ENCODE measurements at places on chromosomes 5 and 9. TPM values are rescaled to one million over a fixed set of nuclear protein-coding genes. Genes with fewer than 3 reads are reported as not detected.
A peak's percentile ranks its signal among the peaks of the same experiment; 100 is the strongest.

DNA sequence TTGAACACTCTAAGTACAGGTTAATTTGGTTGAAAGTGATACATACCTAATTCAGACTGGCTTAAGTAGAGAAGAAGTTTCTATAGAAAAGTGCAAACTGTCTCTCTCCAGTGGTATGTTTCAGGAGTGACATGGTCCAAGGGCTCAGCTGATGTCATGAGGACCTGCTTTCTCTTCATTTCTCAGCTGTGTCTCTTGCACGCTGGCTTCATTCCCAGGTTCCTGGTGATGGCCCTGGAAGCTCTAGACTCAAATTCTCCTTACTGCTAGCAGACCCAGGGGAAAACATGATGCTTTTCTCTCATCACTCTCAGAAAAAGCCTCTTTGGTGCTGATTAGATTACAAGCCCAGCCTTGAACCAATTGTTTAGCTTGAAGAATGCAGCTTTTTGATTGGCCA lies 211.9 kb upstream of the CLINT1 start:
- DNase-seq: no peak

- DNase-seq: no peak
Measured at GRCh38 chr9:131700765-131701435, 39.0 kb downstream of the RAPGEF1 start.

DNA sequence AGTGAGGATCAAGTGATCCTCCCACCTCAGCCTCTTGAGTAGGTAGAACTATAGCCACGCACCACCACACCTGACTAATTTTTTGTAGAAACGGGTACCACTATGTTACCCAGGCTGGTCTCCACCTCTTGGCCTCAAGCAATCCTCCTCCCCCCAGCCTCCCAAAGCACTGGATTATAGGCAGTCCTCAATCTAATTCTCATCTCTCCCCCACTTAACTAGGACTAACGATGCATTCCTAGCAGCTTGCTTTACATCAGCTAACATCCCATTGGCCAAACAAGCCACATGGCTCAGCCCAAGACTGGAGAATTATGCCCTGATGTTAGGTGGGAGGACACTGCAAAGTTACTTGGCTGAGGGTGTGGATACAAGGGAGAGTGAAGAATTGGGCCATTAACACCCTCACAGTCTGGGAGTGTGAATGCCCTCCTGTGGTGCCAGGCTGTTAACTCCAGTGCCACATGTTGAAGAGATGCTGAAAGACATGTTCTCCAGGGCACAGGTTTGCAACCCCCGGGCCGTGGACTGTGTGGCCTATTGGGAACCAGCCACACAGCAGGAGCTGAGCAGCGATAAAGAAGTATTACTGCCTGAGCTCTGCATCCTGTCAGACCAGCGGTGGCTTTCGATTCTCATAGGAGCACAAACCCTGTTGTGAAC lies 5.3 kb upstream of the ZNF367 start:
- no peak for DNase-seq

DNA sequence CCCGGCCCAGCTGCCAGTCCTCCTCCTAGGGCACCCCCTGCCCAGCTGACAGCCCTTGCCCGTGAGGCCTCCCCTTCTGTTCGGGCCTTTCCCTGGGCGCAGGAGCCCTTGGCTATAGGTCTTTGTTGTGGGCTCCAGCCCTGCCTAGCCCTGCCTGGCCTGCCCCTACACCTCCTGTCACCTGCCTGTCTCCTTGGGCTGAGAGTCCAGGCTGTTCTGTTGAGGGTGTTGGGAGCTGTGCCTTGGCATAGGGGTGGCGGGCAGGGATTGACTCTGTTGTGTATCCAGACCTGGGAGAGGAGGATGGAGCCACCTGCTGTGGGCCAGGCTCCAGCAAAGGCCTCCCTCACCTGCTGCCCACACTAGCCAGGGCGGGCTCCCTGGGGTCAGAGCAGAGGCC lies 11.6 kb downstream of the FCN2 start:
- DNase-seq: no peak

GRCh38 chr5:136808756-136809155 lies 443.4 kb upstream of the TRPC7 start:
- no peak for DNase-seq

DNA sequence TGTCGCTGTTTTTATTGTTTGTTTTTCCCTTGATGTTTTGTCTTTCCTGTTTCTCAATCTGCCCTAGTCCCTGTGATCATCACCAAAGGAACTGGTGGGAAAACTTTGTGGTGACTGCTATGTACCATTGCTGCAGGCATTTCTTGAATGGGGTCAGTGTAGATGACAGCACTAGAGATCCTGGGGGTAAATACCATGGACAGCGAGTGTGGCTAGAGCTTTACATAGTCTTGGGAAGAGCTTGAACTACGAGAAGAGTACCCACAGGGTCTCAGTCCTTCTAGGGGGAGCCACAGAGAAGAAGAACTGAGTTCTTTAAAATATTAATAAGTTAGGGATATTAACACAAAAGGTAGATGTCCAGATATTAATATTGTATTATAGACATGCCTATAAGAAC lies 138.8 kb downstream of the PAM start:
- DNase-seq: no peak

DNA sequence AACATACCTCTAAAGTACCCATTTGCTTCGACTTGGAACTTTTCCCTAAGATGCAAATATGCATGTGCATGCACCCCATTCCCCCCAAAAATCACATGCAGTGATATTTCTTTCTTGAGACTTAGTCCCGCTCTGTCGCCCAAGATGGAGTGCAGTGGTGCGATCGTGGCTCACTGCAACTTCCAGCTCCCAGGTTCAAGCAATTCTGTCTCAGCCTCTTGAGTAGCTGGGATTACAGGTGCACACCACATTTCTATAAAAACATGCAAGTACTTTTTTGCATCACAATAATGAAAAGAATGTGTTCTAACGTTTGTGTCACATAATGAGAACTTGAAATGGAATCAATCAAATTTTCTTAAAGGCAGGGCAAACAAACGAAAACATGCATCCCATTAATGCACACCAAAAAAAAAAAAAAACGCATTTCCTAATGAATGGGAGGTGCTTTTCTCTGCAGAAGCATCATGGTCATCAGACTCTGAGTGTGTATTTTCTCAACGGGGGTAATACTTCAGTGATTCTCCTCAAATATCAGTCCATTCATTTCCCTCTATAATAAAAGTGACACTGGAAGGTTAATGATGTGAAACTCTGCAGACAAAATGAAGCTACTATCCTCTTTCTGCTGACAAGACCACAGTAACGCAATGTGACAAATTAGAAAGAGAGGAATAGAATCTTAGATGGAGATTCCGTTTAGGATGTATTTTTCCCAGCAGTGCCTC lies 389.4 kb downstream of the CTNND2 start:
- no peak for DNase-seq

DNA sequence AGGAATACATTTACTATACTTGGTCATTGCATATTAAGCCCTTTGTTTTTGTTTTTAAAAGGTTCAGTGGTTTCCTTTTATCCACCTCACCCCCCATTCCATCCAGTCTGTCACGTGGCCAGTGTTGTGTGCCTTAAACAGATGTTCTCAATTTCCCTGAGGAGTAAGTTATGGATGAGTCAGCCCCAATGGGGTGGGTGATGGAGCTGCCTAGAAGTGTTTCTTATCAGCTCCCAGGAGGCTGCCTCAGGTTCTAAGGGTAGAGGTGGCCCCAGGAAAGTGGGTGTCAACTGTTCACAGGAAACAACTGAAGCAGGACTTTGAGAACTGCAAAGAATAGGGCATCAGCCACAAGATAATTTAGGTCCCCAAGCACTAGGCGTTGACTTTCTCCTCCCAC lies 41.1 kb downstream of the ACTBL2 start:
- peak; percentile 93 for DNase-seq

DNA sequence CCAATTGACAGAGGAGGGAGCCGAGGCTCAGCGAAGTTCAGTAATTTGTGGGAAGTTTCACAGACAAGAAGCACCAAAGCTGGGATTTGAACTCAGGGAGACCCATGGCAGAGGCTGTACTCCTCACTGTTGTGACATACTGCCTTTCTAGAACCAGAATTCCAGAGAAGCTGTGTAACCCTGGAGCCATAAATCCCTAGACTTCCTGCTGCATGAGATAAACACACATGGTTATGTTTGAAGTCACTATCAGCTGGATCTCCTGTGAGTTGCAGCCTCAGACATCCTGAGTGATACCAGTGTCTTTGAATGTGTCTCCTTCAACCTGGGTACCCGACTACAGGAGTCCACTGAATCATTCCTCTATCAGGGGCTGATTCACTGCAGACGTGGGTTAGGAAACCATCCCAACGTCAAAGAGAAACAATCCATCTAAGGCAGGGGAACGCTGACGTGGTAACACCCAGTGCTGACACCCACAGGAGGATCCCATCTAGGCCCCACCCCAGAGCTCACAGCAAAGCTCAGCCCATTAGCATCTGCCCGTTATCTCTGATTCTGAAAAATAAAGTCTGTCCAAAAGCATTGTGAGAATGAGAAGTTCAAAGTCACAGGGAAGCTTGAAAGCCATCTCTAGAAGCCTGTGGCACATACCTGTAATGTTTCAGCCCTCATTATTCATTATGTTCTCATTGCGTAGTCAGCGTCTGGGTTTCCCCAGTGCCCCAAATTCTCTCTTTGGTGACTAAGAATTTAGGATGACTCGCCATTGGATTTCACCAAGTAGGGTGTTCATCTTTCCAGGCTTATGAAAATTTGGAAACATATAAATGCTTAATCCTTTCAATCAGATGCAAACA lies 36.3 kb upstream of the BASP1 start:
- DNase-seq: no peak

DNA sequence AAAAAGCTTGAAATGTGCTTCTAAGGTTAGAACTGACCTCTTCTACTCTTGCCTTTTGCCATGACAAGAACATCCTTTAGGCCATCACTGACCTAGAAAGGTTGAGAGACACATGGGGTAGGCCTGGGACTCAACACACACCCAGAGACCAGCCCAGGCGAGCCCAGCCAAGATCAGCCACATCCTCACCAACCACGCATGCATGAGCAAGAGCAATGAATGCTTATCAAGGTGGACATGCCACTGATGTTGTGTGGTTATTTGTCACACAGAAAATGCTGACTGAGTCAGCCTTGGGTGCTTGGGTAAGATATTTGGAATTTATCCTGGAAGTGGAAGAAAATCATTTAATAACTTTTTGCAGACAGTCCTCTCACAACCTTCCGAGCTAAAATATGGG lies 39.4 kb downstream of the SMIM23 start:
- no peak for DNase-seq

GRCh38 chr9:16645970-16646369 lies 224.5 kb downstream of the BNC2 start:
- no peak for DNase-seq

- DNase-seq: no peak
Measured at GRCh38 chr9:5073701-5074100, 88.6 kb downstream of the JAK2 start.

DNA sequence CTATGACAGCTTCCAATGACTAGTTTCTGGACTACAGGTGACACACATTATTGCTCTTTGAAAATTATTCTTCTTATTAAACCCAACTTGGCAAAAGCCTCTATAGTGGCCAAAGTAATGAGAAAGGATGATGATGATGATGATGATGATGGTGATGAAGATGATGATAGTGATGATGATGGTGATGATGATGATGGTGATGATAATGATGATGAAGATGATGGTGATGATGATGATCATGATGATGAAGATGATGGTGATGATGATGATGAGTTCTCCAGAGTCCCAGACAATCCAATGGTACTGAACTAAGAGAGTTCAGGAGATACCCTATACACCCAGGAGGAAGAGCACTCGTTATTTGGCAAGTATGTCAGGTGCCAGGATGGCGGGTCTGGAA lies 739.4 kb downstream of the IRX1 start:
- DNase-seq: no peak

DNA sequence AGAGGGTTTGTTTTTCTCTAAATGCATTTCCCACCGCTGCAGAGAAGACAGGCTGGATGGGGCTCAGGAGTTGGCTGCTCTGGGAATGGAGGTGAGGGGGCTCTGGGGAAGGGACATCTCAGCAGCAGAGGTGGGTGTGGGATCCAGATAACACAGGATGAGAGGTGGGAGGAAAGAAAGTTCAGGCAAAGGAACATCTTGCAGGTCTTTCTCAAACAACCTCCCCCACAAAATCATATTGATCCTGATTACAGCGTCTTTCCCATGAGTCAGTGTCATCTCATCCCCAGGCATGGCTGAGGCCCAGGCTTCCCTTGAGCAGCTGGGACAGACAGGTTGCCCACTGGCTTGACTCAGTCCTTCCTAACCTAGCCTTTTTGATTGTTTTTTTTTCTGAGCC lies 11.3 kb upstream of the ACSL6 start:
- DNase-seq: no peak

DNA sequence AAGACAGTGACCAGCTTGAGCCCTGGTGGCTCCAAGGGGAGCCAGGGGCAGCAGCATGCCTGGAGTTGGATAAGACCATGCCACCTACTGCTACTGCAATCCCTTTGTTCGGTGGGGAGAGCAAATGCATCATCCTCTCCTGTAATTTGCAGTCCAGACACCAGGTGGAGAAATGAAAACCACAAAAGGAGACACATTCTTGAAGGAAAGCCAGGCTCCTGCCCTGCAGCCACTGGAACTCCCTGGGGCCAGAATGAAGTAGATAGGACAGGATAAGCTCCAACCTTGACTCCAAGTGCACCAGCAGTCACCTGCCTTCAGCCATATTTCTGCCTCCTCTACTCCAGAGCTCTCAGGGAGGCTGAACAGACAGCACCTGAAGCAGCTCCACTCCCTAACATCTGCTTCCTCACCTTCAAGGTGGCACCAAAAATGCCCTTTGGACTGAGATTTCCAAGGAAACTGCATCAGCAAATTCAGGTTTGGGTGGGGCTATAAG lies 65.1 kb upstream of the IQGAP2 start:
- DNase-seq: no peak

DNA sequence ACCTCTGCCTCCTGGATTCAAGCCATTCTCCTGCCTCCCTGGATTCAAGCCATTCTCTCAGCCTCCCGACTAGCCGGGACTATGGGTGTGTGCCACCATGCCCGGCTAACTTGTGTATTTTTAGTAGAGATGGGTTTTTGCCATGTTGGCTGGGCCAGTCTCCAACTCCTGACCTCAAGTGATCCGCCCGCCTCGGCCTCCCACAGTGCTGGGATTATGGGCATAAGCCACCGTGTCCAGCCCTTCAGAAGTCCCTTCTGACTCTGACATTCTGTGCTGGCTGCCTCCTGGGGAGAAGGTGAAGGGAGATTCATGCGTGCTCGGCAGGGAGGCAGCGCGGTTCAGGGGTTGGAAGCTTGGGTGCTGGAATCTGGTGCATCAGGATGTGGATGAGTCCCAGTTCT lies 28.8 kb downstream of the PRRX2 start:
- DNase-seq: no peak

The AIF1L gene
- total RNA-seq: 64.6 TPM

The PSAT1 gene
- 30.7 TPM for total RNA-seq

The INSL6 gene
- not detected for total RNA-seq

The SPINK5 gene
- not detected for total RNA-seq

The CCL28 gene
- total RNA-seq: 0.85 TPM

The ZBTB34 gene
- 8.4 TPM for total RNA-seq

The SLC34A3 gene
- total RNA-seq: not detected
